ENCODE measurements at places on chromosomes 13 and 19. TPM values are rescaled to one million over a fixed set of nuclear protein-coding genes. Genes with fewer than 3 reads are reported as not detected.

- no peaks in the 10 kb centered on the region for H3K4me1 ChIP-seq
- peaks cover 13% of the 10 kb centered on the region for H3K27me3 ChIP-seq
- no peak overlapping the region for H3K27ac ChIP-seq
- H3K4me3 ChIP-seq = no peak overlapping the region
- no peak for DNase-seq
These were observed 5.5 kb downstream of the SACS start for GRCh38 chr13:23427881-23428528.

DNA sequence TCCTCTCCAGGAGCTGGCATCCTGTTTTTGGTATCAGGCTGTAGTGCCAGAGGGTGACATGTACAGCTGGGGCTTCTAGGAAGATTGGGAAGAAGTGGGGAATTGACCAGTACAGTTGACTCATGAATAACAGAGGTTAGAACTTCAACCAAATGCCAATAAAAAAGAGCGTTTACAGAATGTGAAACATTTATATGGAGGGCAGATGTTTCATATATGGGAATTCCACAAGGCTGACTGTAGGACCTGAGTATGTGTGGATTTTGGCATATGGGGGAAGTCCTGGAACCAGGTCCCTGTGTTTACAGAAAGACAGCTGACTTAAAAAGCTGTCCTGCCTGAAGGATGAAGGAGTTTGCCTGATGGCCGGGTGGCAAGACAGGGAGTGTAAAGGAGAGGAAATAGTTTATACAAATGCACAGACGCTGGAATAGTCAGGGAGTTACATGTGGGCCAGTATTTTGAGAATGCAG is 5.2 kb downstream of the CHAMP1 start:
- H3K27me3 ChIP-seq = no peaks in the 10 kb centered on the region
- DNase-seq = no peak
- peaks cover 11% of the 10 kb centered on the region for H3K4me1 ChIP-seq
- H3K27ac ChIP-seq = no peak overlapping the region

GRCh38 chr13:60790620-60791019 is 393.6 kb downstream of the TDRD3 start:
- H3K27ac ChIP-seq = no peak overlapping the region
- H3K4me1 ChIP-seq = no peaks in the 10 kb centered on the region
- no peak overlapping the region for H3K4me3 ChIP-seq

GRCh38 chr19:14686411-14686810 is 3.4 kb upstream of the ZNF333 start:
- peaks cover 5% of the 10 kb centered on the region for H3K27me3 ChIP-seq
- no peak for DNase-seq
- H3K4me3 ChIP-seq = no peak overlapping the region
- no peak overlapping the region for H3K27ac ChIP-seq
- no peaks in the 10 kb centered on the region for H3K36me3 ChIP-seq

The THSD1 gene
- 0.33 TPM for total RNA-seq

The NFIX gene
- total RNA-seq = 19.7 TPM
